ENCODE measurements at places on chromosomes 3 and 15.

DNA sequence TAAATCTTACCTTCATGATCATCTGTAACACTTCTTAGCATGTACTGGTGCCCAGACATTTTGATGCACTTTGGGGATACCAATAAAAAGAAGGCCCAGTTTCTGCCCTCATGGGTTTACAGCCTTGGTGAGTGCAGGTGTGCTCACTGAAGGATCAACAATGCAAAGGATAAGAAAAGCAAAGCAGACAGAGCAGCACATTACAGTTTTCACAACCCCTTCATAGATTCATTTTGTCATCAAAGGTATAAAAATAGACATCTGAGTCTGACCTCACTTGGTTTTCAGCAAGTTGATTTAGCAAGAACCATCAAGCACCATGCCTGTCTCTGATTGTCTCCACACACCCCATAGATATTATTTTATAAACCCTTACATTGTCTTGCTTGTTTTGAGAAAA lies 77.6 kb downstream of the BFSP2 start:
- DNase-seq: no peak

DNA sequence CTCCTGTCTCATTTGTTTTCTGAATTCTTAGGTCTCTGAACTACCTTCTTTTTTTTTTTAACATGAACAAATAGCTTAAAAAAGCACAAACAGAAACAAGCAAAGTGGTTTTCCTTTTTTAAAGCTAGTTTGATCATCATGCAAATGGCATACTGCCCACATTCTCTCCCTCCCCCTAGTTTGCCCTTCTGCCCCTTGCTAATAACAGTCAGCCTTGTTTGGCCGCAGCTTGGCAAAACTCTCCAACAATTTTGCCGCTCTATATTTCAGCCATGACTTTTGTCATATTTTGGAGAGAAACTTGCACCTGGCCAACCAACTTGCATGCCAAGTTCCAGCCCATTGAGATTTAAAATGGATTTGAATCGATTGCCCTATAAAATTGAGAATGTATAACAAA lies 666.0 kb upstream of the NR2F2 start:
- DNase-seq: no peak

GRCh38 chr3:113747283-113748046 lies 630 bp downstream of the ATP6V1A start:
- DNase-seq: no peak

- DNase-seq: no peak
These were observed 367.6 kb upstream of the NDN start for GRCh38 chr15:24054547-24055245.

DNA sequence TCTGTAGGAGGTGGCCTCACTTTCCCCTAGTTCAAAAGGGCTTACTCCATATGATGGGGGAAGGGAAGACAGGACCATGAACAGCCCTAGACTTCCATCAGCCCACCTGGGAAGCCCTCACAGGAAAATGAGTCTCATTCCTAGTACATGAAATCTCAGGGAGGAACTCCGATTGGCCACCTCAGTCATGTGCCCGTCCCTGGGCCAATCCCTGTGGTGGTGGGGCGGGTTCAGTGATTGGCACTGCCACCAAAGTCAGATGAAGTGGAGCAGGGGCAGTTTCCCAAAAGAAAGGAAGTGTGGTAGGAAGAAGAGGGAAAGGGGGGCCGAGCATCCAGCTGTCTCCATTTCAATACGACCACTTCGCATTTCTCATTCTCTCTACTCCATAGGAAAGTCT lies 25.9 kb upstream of the GP9 start:
- no peak for DNase-seq

GRCh38 chr3:8848696-8849131 lies 79.3 kb upstream of the OXTR start:
- DNase-seq: no peak

- DNase-seq: no peak
These were observed 31.7 kb downstream of the AKAP13 start for GRCh38 chr15:85412066-85412465.

GRCh38 chr3:10717756-10718155 lies 98.3 kb upstream of the SLC6A11 start:
- no peak for DNase-seq

DNA sequence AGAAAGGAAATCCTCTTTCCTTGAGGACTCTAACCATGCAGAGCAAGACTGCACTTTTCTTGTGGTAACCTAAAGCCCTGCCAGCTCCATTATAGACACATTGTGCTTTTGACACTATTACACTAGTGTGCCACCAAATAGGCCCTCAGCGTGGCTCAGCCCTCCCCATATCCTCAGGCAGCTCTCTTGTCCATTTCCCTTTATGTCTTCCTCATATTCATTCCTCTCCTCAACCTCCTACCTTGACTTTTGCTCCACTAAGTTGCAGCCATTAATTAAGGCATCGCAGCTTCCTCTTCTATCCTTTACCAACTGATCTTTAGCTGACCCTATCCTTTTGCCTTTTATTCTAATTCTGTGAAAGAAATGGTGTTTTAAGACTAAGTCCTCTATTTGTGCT lies 3.7 kb downstream of the ATG7 start:
- no peak for DNase-seq

DNA sequence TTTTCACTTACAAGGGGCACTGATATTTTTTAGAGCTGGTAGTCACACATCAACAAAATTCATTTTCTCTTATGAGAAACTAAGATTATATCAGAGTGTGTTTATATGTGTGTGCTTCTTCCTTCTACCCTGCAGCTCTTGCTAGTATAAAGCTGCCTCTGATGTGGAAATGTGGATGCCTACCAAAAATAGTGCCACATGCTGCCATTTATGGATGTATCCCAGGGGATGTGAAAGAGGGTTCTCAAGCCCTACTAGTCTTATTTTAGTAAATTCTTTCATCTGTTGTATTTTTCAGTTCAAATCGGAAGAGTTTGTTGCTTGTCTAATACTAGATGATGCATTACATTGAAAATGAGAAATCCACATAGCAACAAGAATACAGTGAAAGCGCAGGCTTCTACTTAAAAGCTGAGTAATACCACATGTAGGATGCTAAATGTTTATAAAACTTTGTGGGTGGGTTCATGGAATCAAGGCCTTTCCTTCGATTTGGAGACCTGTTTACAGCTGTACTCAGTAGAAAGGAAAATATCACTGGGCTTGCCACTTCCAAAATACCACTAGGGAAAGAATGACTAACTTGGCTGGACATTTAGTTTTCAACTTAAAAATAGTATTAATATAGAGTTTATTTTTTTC lies 399.2 kb downstream of the EPHA3 start:
- no peak for DNase-seq

- DNase-seq: no peak
These were observed 5.8 kb upstream of the ATP11B start for GRCh38 chr3:182787302-182788036.

GRCh38 chr15:98177966-98178592 lies 217.6 kb downstream of the ARRDC4 start:
- no peak for DNase-seq

GRCh38 chr3:186235554-186235953 lies 126.5 kb downstream of the DGKG start:
- DNase-seq: no peak
